ENCODE measurements at places on chromosomes 12 and 14.
A peak's percentile ranks its signal among the peaks of the same experiment; 100 is the strongest.

DNA sequence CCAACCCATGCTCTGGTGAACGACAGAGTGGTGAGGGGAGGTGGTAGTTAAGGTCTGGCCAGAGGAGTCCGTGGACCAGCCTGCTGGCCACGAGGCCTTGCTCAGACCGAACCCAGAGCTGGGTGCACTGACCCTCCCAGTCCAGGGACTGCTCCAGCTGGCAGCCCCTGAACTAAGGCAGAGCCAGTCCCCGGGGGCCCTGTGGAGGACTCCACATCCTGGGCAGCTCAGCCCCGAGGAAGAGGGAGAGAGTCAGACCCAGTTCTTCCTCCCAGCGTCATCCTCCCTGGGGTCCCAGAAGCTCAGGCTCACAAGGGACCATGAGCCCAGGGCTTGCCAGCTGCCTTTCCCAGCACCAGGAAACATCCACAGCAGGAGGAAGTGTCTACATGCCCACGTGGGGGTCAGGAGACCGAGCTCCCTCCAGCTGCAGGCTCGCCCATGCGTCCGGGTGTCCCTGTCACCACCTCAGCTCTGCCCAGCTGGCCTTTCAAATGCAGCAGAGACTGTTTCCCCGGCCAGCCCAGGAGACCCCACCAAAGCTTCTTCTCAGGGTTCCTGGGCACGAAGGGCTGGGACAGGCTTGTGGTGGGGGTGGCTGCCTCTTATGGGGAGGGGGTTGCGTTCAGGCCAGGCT, 194.4 kb downstream of the KIF26A start:
- DNase-seq = no peak

DNA sequence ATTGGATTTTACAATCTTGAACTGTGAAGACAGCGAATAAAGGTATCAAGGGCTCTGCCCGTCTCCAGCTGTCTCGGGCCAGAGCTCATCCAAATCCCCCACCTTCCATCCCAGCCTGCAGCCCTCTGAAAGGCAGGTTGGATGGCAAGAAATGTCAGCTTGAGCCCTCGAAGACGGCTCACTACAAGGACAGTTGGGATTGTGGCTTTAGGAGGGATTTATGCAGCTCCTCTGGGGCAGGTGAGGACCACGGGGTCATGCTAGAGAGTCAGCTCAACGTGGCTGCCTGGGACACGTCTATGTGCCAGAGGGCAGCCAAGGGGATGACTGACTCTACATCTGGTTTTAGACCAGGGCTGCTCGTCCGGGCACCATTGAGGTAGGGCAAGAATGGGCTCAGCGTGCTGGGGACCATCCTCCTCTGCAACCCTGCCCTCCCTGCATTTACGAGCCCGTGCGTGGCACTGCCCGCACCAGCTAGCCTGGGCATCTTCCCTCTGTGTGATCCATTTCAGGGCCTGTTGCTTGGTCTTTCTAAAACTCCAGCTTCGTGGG, 16.2 kb downstream of the MVK start:
- DNase-seq = no peak

GRCh38 chr12:89859508-89860220, 151.0 kb upstream of the ATP2B1 start:
- no peak for DNase-seq

DNA sequence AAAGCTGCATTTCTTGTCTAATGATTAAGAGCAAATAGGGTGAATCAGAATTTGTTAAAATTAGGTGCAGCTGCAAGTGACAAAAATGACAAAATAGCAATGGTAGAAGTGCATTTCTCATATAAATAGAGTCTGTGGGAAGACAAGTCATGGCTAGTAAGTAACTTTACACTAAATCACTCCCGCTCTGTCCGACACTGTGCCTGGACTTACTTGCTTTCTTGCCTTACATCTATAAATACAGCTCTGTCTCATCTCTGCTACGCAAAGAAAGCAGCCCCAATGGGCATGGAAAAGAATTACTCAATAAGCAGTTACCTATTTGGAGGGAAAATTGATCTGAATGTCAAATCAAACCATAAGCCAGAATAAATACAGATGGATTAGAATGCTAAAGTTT, 245.4 kb upstream of the KRR1 start:
- DNase-seq = no peak

GRCh38 chr14:22388669-22389595, 200.1 kb downstream of the DAD1 start:
- peak; percentile 22 for DNase-seq

GRCh38 chr14:22852940-22853767, 16.8 kb downstream of the MMP14 start:
- DNase-seq = peak; percentile 67

- DNase-seq = no peak
Observed at GRCh38 chr12:10891937-10892336, 7.9 kb upstream of the PRH1 start.

DNA sequence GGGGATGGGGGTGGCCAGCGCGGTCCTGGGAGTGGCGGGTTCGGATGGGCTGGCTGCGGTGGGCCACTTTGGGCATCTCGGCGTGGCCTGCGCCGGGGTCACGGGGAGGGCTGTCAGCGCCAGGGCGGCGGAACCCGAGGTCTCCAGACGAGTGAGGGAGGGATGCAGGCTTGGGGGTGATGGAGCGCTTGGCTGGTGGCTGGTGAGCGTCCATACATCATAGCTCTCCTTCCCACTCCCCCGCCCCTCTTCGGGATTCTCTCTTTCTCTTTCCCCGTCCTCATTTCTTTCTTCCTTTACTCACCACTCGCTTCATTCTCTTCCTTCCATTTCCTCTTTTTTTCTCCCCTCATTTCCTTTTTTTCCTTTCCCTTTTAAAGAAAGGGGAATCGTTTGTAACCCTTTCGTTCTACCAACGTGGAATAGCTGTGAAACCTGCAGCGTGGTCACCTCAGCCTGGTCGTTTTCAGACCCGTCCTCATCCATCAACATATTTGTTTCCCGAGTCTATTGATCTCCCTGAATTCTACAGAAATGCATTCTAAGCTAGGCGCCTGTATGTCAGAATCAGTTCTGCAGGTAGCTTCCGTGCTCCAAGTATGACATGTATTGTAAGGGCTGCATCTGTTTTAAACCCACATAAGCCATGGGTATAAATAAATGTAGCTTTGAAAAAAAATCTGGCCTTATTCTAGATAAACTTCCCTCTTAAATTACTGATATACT, 260.3 kb upstream of the E2F7 start:
- no peak for DNase-seq

GRCh38 chr14:58865514-58866281, 227.9 kb downstream of the DACT1 start:
- no peak for DNase-seq

- no peak for DNase-seq
Observed at GRCh38 chr12:19402743-19403431, 36.4 kb upstream of the AEBP2 start.

- no peak for DNase-seq
Observed at GRCh38 chr12:39116861-39117260, 211.5 kb upstream of the CPNE8 start.

DNA sequence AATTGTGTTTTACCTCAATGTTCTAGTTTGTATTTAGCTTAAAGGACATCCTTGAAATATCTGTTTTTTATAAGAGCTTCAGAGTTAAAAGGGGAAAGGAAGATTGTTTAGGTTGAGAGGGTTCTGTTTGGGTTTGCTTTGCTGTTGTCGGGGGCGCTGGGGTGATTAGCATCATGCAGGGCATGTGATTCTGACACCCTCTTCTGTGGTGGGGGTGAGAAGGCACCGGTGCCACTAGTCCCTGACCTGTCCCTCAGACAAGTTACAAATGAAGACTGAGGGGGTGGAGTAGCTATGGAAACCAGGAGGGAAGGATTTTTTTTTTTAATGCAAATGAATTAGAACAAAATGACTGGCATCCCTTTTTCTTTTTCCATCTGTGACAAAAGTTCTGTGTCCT, 291.3 kb downstream of the RPAP3 start:
- no peak for DNase-seq

DNA sequence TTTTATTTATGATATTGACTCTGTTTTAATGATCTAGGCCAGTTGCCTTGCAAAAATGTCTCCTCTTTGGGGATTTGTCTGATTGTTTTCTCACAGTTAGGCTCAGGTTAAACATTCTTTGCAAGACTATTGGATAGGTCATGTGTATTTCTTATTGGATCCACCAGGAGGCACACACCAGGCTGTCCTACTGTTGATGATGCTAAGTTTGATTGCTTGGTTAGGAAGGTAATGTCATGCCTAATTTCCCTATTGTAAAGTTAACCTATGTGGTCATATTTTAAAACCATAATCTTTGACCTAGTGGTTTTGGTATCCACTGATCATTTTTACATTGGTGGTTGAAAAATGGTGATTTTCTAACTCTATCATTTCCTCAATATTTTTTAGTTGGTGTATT, 137.1 kb downstream of the BRMS1L start:
- no peak for DNase-seq

DNA sequence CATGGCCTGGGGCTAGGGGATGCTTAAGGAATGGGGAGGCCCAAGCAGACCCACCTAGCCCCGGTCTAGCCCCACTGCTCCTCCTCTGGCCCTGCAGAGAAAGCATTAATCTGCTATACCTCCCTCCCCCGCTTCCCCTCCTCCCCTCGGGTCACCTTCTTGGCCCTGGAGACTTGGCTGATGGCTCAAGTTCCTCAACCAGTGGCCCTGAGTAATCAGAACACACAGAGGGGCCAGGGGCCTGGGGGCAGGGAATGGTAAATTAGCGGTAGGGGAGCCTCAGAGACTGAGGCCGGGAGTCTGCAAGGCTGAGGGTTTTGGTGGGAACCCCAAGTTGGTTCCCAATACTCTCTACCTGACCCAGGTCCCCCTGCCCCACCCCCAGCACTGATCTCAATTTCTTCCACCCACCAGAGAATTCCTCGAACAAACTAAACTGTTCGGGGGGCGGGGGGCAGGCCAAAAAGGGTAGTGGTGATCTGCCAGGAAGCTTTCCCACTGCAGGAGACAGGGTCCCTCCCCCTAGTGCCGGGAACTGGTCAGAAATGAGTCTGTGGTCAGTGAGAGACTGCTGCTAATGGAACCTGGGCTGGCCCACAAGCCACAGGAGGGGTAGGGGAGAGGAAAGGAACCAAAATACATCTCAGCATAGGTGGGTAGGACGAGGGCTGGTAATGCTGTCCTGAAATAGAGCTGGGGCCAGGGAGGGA, 12.8 kb upstream of the SMARCD1 start:
- no peak for DNase-seq

DNA sequence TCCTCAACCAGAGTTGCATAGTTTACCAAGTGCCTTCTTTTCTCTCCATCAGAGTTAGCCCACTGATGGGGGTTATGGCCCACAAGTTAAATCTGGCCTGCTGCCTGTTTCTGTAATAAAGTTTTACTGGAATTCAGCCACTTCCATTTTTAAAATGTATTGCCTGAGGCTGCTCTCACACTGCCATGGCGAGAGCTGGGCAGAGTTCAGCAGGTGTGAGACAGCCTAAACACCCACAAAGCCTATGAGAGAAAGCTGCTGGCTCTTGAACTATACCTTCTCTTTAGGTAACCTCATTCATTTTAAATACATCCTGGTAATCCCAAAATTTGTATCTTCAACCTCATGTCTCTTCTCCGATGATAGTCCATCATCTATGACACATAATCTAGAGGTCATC, 86.1 kb downstream of the BCL2L14 start:
- no peak for DNase-seq

DNA sequence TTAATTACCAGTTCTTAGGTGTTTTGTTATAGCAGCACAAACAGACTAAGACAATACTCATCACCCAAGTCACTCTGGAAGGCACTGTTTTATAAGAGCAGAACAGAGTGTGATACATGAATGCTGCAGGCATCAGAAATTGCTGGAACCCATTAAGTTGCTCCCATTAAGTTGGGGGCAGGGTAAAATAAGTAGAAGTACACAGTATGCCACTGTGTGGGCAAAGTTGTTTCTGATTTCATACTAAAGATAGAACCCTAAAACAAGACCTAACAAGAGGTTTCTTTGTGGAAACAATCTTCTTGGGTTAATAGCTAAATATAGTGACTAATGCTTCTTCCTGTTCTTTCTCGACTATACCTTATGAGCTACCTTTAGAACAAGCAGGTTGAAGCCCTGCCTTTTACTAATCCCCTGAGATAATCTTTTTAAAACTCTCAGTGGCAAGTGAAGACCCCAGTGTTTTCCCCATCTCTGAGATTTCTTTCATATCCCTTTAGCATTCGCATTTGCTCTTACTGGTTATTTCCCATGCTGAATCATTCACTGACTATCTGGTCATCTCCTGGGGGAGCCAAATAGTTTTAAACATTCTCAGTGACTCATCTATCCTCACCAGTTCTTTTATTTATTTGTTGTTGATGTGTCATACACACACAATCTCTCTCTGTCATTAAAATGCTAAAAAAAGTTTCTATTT, 52.3 kb downstream of the SOCS2 start:
- peak; percentile 98 for DNase-seq

DNA sequence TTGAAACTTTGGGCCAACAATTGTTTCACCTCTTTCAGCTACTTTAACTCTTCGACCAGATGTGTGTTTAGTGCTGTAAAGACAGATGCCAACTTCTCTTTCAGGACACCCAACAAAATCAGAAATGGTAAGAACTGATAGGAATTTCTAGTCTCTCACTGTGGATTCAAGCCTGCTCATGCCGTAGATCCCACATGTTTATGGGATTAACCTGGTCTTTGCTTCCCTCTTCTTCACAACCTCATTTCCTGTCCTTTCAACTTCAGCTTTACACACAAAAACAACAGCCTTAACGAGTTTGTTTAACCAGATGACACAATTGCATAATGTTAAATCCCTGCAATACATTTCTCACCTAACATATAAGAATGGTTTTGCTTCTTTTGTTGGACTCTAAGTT, 1031.9 kb upstream of the LRFN5 start:
- DNase-seq = no peak

DNA sequence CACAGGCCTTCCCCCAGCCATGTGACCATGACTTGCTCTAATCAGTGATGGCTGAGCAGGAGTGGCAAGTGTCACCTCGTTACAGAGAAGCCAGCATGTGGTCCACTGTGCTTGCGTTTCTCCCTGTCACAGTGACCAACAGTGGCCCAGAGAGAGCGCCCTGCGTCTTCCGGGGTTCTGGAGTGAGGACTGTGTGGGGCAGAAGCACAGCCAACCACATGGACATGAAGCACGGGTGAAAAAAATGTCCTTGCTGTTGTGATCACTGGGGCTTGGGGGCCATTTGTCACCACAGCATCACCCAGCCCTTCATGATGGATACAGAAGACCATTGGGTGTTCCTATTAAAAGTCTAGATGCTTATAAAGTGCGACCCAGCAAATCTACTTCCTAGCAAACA, 174.6 kb upstream of the C14orf180 start:
- DNase-seq = no peak

GRCh38 chr14:80005561-80005960, 205.7 kb downstream of the DIO2 start:
- no peak for DNase-seq

DNA sequence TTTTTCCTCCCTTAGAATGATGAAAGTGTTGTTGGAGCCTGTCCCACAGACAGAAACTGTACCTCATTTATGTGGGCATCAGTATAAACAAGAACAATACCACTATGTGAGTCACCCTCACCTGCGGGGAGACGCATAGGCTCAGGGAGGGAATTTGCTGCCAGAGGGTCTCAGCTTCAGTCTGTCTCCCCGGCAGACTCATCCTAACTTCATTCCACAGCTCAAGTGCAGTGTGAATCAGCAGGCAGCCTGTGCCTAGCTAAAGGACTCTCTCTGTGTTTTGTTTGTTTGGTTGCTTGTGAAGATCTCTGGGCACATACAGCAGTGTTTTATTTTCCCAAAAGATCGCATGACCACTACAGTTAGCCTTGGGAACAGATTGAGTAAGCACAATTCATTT, 98.9 kb downstream of the PRKCH start:
- DNase-seq = no peak

- DNase-seq = no peak
Observed at GRCh38 chr14:56268673-56269072, 150.5 kb downstream of the PELI2 start.

GRCh38 chr14:58663494-58664111, 25.8 kb downstream of the DACT1 start:
- peak; percentile 61 for DNase-seq

All from HFFc6 (cell line).